ENCODE measurements at places on chromosomes 1 and 21.

GRCh38 chr21:42301371-42302075 lies 13.7 kb downstream of the TFF3 start:
- DNase-seq: no peak

DNA sequence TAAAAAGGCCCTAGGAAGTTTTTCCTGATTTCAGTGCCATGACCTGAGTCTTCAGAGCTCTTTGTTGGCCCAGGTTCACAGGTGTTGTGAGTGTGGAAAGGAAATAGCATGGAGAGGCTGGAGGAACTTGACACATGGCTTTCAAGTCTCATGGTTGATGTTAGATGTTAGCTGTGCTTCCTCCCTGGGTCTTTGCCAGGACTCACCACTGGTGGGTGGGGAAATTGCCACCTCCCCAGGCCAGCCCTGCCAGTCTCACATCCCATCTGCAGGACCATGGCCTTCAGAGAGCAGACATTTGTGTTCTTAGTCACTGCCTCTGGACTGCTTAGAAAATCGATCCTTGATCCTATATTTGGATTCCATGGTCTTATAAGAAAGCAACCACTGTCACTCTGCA lies 383.2 kb downstream of the DISC1 start:
- DNase-seq: no peak

DNA sequence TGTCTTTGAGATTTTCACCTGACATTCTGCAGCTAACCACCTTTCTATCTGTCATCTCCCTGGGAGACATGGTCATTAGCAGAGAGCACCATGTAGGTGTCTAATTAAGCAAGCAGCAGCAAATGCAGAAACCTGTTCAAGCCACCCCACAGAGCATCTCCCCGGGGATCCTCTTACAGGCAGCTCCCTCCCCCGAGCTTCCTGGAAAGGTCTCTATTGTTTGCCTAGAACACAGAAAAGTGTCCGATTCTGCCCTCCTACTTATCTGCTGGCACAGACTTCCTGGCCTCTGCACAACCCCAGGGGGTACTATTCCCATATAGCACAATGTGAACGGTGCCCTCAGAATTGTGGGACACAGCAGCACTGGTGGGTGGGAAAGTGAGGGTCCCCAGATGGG lies 46.1 kb downstream of the PLEKHA6 start:
- no peak for DNase-seq

DNA sequence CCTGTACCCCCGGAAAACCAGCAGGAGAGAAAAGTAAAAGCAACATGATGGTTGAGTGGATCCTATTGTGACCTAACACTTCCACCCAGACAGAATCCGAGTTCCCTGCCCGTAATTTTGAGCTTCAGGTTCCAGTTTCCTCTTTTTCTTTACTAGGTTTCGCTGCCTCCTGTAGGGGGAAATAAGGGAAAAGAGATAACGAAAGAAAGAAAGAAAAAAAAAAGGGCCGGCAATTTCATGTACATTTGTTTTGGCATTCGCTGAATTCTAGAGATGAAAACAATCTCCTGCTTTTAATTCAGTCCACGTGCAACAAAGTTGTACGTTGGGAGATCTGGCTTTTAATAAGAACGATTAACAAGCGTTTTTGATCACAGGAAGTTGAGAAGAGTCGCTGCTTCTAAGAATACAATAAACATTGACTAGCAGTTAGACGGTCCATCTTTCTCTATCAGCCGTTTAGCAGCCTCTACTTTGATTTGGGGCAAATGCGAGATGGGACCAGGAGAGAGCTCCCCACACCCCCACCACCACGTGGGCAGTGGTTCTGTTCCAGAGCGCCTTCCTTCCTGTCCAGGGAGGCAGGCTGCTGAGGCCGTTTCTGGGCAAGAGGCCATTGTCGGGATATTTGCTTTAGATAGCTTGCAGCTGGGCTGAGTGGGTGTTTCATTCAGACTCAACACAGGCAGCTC lies 155.9 kb upstream of the RUNX1 start:
- peak; percentile 7 for DNase-seq

- no peak for DNase-seq
Measured at GRCh38 chr1:214990619-214991018, 91.9 kb upstream of the KCNK2 start.

DNA sequence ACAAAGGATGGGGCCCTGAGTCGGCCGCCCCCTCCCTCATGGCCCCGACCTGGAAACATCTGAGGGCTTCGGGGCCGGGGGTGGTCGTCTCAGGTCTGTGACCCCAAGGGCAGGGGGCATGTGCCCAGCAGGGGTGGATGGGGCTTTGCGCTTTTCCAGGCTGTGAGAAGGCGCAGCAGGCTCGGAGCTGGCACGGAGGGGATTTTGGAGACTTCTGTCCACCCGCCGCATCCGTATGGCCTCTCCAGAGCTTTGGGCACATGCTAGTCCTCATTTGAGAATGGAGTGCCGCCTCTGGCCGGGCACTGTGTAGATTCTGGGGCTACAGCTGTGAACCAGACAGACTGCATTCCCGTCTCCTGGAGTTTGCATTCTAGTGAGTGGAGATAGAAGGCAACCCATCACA lies 66.1 kb upstream of the WNT4 start:
- DNase-seq: no peak

DNA sequence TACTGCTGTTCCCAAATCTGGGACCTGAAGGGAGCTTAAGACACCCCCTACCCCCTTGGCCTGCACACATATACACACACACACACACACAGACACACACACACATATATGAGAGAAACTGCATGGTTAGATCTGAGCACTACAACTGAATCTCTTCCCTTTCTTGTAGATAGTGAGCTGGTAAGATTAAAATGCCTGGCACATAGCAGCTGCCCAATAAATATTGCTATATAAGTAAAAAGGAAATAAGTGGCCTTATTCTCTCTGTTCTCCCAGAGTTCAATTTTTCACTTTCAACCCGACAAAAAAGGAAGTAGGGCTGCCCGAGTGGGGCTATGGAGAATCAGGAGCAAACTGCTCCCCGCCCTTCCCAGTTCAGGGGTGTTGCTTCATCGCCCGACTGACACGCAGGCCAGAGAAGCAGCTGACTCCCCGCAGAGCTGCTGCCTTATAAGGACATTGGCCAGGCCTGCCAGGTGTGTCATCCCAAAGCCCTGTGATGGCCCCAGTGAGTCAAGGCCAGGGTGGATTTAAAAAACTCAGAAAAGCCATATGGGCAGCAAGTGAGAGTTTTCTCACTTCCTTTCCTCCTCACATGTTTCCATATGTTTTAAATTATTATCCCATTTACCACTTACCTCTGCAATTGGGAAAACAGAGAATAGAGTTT lies 106.5 kb upstream of the SLC44A3 start:
- DNase-seq: peak; percentile 13

- peak; percentile 82 for DNase-seq
Measured at GRCh38 chr1:111603979-111604378, 15.6 kb upstream of the RAP1A start.

DNA sequence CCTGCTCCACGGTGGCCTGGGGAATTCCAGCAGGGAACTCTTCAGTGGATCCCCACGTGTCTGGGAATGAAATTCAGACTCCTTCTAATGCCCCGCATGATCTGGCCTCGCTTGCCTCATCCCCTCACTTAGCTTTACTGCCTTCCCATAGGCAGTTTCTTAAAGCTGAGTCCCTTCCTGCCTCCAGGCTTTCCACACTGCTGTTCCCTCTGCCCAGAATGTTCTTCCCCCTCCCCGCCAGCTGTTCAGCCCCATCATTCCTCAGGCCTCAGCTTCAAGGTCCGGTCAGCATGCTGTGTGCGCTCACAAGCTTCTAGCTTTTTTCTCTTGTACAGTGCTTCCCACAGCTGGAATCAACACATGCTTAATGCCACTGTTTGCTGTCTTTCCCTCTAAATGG lies 54.9 kb upstream of the WASF2 start:
- DNase-seq: no peak

DNA sequence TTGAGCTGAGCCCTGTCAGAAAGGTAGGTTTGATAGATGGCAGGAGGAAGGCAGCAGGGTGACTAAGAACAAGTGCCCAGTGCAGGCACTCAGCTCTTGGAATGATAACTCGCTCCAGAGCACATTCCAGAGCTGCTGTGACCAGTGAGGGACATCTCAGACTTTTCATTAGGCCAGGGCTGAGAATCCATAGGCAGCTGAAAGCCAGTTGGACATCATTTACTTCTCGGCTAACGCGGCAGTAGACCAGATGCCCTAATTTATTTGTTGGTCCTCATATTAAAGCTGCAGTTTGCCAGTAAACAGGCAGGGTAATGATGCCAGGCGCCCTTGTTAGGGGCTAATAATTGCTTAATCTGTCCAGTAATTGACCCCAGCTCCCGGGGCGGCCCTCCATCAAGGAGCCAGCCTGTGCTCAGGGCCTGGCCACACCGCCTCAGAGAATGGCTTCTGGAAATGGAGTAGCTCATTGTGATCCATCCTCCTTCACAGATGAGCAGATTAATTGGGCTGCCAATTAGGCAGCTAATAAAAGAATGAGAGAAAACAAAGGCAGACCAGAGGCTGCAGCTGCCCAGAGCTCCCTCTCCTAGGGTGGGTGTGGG lies 122.0 kb downstream of the BEND5 start:
- DNase-seq: no peak

DNA sequence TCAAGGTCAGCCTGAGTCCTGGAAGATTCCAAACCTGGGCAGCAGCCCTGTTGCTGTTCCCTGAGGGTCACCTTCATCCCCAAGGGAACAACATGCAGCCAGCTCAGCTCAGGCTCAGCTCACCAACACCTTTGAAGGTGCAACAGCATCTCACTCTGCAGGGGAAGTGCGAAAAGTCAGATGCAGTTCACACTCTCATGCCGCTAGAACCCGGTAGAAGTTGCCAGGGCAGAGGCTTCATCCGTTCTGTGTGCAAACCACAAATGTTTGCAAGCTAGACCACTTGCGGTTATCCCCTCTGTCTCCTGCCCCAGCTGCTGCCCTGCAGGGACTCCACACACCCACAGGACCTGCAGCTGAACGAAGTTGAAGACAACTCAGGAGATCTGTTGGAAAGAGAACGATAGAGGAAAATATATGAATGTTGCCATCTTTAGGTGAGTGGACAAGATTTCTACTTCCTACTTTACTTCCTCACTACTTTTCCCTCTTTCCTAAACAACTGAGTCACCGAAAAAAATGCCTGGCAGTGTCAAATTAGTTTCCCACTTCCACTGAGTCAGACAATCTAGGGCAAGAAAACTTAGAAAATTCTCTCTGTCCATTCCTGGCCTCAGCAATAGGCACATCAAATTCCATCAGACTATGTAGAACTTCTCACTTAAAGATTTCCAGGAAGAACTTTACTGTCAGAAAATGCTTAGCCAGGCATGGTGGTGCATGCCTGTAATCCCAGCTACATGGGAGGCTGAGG lies 1.8 kb upstream of the FCRL6 start:
- DNase-seq: peak; percentile 57

- peak; percentile 90 for DNase-seq
Measured at GRCh38 chr1:98870959-98871903, 133.4 kb downstream of the PLPPR5 start.

DNA sequence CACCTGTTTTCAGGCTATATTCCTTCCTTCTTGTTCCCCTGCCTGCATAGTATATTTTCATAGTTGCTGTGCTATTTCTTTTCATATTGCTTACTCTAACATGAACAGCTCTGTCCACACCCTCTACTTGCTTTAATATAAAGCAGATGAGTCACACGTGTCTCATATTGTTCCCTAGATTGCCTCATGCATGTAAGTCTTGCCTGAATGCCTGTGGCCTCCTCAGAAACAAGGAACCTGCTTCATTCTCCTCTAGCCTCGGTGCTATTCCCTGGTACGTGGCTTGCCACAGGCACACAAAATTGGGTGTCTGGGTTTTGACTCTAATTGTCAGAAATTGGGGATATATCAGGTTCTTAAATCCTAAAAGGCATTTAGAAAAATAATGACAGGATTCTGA lies 16.5 kb upstream of the PKP1 start:
- no peak for DNase-seq

DNA sequence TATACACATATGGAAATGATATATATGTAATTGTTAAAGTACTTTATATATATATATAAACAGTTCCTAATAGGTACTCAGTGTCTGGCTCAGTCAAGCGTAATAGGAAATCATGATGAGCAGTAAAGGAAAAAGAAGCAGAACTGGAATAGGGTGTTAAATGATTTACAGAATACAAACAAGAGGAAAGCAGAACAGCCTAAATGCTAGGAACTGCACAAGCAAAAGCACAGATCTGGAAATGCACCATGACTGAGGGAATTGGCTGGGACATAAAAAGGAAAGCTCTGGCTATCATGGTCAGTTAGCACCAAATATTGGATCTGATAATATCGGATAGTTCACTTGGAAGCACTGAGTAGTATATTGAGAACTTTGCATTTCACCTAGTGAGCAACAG lies 51.8 kb downstream of the SLC44A5 start:
- no peak for DNase-seq

Measured in CD4-positive, alpha-beta T cell treated with Interleukin-10 for 1 hour (primary cell).